Stimulated activated naive CD4-positive, alpha-beta T cell treated with Interleukin-2 at 50 U/mL for 16 hours (primary cell): ENCODE measurements at places on chromosomes 3 and 15.

GRCh38 chr3:32321095-32321790, 70.4 kb upstream of the CMTM7 start:
- DNase-seq, result no peak

GRCh38 chr3:150067561-150067960, 96.9 kb upstream of the PFN2 start:
- DNase-seq, result no peak

GRCh38 chr3:148146947-148147826, 550.5 kb upstream of the AGTR1 start:
- no peak for DNase-seq

DNA sequence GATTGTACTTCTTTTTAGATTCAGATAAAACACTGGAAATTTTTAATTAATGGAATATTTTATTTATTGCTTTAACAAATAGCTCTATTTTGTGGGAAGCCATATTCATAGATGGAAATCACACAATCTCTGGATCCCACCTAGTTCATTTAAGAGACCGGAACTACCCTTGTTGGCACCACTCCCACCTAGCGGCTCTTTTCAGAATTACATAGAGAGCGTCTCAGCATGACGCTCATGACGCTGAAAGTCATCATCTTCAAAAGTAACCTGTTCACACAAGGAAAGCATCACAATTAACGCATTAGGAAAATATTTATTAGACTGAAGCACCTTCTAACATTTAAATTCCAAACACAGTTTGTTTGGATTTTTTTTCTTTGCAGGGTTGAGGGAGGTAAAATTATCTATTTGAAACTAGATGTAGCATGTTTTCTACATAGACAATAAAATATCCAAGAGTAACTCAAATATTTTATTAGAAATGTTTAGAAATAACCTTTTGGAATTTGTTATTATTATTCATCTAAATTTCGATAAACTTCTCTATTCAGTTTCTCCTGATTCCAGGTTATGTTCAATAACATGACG, 214.9 kb upstream of the ARRDC4 start:
- DNase-seq, result no peak

- no peak for DNase-seq
Observed at GRCh38 chr15:64544450-64544849, 84.1 kb downstream of the ZNF609 start.

DNA sequence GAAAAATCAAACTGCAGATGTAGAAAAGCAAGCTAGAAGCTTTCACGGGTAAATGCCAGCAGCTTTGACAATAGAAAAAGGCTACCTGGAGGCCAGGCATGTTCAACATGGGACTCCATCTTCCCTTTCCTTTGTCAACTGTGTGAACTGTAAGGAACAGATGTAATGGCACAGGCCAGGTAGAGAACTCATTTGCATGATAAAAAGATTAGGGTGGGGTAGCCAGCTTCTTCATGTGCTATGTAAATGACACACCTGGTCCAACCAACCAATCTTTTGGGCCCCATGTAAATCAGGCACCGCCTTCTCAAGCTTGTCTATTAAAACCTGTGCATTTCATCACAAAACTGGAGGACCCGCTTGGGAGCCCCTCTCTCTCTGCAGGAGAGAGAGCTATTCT, 686.5 kb upstream of the GOLIM4 start:
- no peak for DNase-seq

GRCh38 chr3:115958526-115958925, 335.2 kb downstream of the GAP43 start:
- DNase-seq, result no peak

GRCh38 chr3:159884661-159885402, 103.8 kb upstream of the IL12A start:
- DNase-seq, result no peak
